ENCODE measurements at places on chromosomes 3 and 15.
A peak's percentile ranks its signal among the peaks of the same experiment; 100 is the strongest.

DNA sequence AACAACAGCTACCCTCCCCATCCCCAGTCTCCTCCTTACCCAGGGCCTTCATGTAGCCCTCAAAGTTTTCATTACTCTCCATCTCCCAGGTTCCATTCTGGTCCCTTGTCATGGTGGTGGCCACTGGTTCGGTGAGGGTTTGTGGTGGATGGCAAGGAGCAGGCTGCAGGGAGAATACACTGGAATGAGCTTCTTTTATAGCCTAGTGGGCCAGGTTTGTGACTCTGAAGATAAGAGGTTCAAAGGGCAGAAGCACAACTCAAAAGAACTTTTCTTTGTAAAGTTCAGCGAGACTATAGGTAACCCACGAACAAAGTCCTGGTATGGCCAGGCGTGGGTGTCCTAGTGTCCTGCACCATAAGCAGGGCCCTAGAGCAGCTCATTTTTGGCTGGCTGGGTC, at the start of gene RBP2:
TSS of gene RBP2 (minus strand) at position 169 of the 400 bp plus-strand sequence. CDS start at position 112, 57 bp downstream.
- no peak for DNase-seq

DNA sequence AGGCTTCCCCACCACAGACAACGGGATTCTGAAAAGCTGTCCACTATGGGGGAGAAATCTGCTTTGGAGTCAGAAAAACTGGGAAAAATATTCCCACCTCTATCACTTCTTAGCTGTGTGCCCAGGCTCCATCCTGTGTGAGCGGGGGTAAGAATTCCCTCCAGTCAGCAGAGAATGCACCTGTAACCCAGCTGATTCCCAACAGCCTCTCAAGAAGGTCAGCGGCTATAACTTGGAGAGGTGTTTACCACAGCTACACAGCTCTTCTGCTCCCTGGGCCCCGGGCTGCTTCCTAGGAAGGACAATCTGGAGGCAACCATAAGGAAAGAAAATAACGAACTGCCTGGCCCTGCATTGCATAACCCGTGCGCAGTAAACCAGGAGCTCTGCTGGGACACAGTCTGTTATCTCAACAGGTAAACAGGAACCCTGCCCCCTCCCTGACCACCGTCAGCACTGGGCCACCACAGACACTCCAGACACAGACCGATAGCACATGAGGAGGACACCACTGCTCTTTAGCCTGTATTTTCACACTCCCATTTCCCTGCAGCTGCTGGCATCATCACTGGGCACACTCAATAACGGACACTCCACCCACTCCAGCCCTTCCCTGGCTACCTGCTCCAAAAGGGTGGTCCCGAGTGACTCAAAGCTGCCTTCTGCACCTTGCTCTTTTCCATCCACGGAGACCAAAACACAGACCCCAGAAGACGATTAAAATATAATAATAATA, 2.1 kb downstream of the RAB43 start:
- DNase-seq: no peak

DNA sequence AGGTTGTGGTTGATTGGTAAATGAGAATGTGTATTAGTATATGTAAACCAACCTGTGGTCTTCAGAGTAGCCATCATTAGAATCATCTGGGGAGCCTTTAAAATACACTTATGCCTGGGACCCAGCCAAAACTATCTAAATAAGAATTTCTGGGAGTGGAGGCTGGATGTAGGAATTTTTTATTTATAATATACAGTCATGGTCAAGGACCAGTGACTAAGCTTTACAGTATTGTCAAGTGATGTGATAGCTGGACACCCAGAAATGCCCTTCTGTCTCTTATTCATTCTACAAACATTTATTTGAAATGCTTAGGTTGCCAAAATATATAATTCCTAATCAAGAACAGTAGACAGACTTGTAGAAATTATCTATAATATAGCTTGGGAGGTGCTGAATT, 132.2 kb downstream of the MBNL1 start:
- no peak for DNase-seq

- no peak for DNase-seq
Measured at GRCh38 chr3:147651107-147651778, 242.1 kb downstream of the ZIC1 start.

- no peak for DNase-seq
Measured at GRCh38 chr3:13621381-13622221, 72.7 kb downstream of the FBLN2 start.

DNA sequence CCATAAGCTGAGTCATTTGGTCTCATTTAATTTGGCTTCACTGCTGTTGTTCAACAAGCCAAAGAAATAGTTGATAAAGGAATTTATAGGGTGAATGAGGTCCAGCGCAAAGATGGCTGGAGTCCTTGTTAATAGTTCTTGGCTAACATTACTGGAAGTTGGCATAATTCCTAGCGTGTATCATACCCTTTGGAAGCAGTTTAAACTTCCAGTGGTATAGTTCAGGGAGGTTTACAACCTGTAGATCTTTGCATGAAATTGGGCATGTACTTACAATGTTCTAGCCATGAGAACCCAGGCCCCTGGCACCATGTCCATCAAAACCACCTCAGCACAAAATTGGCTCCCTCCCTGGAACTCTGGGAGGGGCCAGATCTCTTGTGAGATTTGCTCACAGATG, 380.8 kb downstream of the LRTM1 start:
- DNase-seq: no peak

DNA sequence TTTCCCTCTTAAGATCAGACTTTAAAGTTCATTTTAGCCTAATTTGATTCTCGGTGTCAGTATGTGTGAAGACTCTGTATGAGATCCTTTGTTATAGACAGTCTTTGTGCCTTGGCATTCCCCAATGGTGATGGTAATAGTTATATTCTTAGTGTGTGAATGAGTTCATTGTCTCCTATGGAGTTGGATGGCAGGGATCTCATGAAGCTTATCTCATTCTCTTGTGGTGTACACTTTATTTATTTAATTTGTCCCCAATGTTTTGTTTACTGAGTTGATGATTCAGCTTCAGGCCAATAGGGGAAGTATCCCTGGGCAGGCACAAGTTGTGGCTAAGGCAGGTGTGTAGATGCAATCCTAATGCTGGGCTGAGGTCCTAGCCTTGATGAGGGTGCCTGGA, 222.0 kb upstream of the DPPA4 start:
- DNase-seq: no peak

DNA sequence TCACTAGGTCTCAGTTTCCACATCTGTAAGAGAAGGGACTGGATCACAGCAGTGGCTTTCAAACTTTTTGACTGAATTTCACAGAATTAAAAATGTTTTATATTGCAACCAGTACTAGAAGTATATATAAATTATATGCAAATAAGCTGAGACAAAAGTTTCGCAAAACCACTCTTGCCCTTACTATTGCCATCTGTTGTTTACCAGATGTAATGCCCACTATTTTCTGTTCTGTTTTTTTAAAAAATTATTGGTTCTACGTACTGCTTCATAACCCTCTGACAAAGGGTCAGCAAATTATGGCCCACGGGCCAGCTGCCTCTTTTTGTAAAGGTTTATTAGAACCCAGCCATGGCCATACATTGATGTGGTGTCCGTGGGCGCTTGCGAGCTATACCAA, 44.8 kb downstream of the PDIA5 start:
- DNase-seq: no peak

GRCh38 chr3:66593978-66594377, 93.2 kb upstream of the LRIG1 start:
- peak; percentile 85 for DNase-seq

DNA sequence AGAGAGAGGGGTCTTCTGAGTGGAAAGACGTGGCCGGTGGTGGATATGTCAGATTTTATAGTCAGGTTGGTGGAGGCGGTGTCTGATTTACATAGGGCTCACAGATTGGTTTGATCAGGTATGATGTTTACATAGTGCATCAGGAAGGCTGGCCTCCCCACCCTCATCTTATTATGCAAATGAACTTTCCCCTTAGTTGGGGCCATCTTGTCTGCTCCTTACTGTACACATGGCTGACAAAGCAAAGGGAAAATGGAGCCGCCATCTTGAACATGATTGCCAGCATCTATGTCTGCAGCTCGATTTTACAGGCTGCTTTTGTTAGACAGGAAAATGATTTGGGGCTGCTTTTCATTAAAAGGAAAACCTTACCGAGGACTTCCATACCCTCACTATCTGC, 19.9 kb downstream of the SQOR start:
- DNase-seq: no peak

- no peak for DNase-seq
Measured at GRCh38 chr3:129890891-129891290, 2.6 kb downstream of the TMCC1 start.

- DNase-seq: no peak
Measured at GRCh38 chr15:70420948-70421482, 323.3 kb upstream of the TLE3 start.

DNA sequence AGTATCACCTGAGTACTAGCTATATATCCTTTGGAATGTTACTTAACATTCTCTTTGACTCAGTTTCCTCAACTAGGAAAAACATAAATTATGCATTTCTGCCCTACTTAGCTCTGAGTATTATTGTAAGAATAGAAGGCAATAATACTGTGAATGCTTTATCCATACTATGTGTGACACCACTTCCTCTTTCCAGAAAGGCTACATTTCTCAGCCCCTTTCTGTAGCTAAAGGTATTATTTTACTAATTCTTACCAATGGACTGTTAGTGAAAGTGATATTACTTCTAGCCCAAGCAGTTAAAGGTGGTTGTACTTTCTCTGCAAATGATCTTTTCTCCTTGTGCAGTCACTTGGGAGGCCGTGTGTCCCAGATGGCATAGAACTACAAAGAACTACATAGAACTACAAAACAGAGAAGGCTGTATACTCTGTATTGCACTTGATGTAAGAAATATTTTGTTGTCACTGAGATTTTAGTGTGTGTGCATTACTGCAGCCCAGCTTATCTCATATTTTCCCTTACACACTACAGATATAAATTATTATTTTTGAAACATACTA, 35.1 kb downstream of the MYH15 start:
- DNase-seq: no peak

- no peak for DNase-seq
Measured at GRCh38 chr15:78991476-78991875, 46.6 kb upstream of the CTSH start.

GRCh38 chr3:106381286-106381938, 512.6 kb upstream of the CBLB start:
- no peak for DNase-seq

- no peak for DNase-seq
Measured at GRCh38 chr3:177894081-177894728, 642.0 kb upstream of the KCNMB2 start.

DNA sequence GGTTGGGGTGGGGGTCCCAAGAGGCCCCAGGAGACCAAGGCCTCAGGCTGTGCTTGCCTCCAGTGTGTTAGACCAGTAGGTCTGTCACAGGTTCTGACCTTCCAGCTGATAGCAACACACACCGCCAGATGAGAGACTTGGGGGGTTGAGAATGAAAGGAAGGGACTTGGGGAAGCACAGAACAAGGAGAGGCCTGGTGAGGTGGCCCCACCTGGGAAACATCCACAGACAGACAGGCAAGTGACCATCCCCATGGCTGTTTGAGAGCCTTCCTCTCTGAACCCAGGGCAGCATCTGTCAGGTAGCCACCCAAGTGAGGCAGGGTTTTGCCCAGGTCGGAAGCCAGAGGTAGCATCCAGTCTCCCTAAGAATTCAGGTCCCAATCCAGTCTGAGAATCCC, 35.0 kb upstream of the VPS8 start:
- DNase-seq: no peak

- no peak for DNase-seq
Measured at GRCh38 chr3:184379358-184380184, at the start of gene CHRD. Gene CHRD, plus strand, starts transcription at chr3:184380054. Its CDS starts 265 bp downstream, at chr3:184380319.

- DNase-seq: no peak
Measured at GRCh38 chr15:50773389-50773788, 7.9 kb upstream of the SPPL2A start.

- DNase-seq: peak; percentile 75
Measured at GRCh38 chr3:152302521-152303021, 33.8 kb downstream of the MBNL1 start.

DNA sequence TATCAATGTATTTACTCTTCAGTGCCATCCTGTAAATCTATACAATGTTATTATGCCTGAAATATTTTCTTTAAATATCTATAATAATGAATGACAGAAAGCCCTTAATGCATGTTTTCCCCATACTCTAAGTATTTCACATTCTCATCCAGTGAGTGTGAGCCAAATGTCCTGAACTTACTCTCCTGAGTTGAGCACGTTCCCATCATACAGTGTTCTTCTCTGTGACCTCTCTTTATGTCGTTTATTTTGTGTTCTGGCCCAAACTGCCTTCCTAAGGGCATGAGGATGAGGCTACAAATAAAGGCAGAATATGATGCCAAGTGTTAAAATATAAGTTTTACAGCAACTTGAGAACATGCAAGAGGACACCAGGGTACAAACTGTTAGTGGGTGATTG, 3.3 kb downstream of the OSBPL10 start:
- no peak for DNase-seq

DNA sequence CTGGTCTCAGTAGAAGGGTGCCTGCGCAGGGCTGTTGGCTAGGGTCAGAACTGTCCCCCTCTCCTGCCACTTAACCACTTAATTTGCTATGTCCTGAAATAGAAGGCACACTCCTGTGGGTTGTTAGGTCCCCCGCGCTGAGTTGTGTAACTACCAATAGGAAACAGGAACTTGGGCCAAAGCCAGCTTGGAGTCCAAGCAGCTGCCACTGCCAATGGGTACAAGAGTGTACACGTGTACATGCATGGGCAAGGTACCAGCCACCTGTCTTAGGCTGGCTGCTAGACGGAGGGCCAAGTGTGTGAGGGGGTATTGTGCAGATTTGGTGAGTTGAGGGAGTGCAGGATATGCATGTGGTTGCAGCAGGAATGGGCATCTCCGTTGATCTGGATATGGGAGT, 29.7 kb upstream of the POLG start:
- no peak for DNase-seq

DNA sequence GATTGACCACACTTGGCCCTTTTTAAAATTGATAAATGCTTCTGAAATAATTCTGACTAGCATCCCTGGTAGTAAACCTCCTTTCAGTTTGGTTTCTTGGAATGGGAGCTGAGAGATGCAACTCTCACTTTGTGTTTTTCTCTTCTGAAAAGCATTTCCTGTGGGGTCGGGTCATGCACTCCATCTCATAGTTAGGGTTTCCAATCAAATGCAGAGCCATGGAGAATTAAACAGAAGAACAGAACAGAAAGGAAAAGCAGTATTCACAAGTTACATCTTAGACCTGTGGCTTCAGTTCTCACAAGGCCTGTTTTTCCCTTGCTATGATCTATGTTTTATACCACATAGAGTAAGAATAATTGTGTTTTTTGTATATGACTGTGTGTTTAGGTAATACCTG, 39.7 kb downstream of the SENP2 start:
- DNase-seq: no peak

DNA sequence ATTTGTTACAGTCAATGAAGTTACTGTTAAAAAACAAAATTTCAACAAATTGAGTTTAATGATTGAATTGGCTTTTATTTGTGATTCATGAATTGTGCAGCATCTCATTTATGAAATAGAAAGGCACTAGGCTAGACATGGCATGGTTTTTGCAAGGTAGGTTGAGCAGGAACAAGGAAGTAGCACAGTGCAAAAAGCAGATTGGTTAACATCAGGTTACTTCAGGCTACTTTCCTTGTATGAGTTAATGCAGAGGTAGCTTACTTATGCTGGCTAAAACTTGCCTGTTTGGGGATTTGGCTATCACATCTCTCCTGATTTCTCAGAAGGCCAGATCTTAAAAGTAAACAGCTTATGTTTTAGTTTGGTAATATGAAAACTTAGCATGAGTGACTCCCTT, 23.0 kb upstream of the SV2B start:
- DNase-seq: no peak

Measured in astrocyte of the cerebellum (primary cell).